ENCODE measurements at places on chromosomes 16 and 17. TPM values are rescaled to one million over a fixed set of nuclear protein-coding genes. Genes with fewer than 3 reads are reported as not detected.

The KRT20 gene
- 0.08 TPM for polyA plus RNA-seq

- DNase-seq, result no peak
Measured at GRCh38 chr16:28549301-28549899, 4.3 kb upstream of the SGF29 start.

The HP gene
- polyA plus RNA-seq, result 9.3 TPM

GRCh38 chr16:19417640-19418039 lies at the start of gene TMC5:
Gene TMC5, plus strand, starts transcription at chr16:19417883. Its CDS starts 22,156 bp downstream, at chr16:19440039.
- no peak for DNase-seq

DNA sequence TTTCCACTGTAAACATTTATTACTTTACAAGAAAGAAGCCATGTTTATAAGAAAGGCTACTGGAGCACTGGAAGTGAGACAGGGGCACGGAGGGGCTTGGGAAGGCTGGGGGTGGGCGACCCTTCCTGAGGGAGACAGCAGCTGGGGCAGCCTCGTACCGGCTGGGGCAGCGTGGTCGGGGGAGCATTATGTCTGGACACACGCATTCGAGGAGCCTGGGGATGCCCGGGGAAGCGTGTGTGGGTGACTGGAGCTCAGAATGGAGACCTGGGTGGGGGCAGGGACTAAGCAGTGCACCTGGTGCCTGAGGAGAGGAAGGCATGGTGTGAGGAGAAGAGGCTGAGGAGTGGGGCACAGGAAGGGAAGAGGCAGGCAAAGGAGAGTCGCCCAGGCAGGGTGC lies 64.5 kb downstream of the SRCIN1 start:
- no peak for DNase-seq

GRCh38 chr17:49760932-49761558 lies 2.9 kb downstream of the FAM117A start:
- no peak for DNase-seq

- no peak for DNase-seq
Measured at GRCh38 chr16:9112166-9112843, 20.9 kb downstream of the HAPSTR1 start.

DNA sequence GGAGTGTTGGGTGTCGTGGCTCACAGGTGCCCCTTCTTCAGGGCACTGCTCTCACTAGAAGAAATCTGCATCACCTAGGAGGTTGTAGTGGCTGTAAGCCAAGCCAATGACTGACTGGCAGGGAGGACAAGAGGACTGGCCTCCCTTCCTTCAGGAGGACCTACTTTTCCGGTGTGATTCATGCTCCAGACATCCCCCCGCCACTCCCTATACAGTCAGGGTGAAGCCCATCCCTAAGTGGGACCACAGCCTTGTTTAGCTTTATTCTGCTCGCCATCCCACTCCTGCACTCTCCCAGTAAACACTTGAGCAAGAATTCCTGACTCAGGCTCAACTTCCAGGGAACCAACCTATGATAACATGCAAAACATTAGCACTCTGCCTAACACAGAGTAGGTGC lies 67.0 kb downstream of the PLCG2 start:
- no peak for DNase-seq

GRCh38 chr16:11609474-11610120 lies 22.9 kb upstream of the LITAF start:
- no peak for DNase-seq

DNA sequence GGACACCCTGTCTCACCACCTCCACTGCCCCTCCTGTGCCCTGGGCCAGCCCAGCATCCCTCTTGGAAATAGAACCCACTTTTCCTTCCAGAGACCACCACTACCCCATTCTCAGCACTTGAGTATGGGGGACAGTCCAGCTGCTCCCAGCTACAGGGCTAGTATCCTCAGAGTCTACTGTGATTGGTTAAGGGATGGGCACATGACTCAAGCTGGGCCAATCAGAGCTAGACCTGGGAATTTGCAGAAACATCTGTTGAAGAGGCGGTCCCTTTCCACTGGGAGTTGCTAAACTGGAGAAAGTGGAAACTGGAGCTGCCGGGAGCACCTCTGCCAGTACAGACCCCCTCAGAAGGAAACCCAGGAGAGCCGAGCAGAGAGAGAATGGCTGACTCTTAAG lies 156.6 kb downstream of the GSG1L start:
- no peak for DNase-seq

The CCL2 gene
- 8.0 TPM for polyA plus RNA-seq

DNA sequence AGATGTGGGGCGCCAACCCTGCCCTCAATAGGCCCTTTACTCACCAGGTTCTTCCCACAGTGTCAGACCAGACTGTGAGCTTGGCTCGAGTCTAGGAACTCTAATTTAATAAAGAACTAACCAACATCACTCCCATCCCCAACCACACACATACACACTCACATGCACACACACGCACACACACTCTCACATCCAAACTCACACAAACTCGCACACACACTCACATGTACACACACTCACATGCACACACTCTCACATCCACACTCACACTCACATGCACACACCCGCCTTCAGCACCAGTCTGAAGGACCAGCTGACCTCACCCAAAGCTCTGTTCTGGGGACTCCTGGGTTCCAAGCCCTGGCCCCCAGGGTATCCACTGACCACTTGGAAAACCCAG lies 63.8 kb downstream of the COG7 start:
- DNase-seq, result no peak

GRCh38 chr16:969508-970385 lies 1.0 kb downstream of the LMF1 start:
- peak; percentile 48 for DNase-seq

DNA sequence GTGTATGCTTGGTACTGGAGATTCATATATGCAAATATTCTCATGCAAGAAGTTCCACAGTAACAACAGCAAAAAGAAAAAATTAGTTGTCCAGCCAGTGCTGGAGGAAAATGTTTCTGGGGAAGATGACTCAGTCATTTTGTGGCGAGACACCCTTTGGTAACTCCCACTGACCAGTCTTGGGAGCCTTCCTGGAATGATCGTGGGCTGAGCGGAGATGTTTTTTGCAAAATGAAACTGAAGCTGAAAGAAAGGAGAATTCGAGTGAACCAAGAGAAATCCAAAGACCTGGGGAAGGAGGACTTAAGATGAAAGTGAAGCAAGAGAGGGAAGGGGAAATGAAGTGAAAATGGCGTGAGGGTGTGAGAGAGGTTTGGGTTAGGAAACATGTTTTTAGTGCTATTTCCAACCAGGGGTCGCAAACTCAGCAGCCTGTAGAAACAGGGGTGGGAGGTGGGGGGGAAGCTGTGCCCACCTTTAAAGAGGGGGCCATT lies 5.2 kb downstream of the ITPRIPL2 start:
- DNase-seq, result no peak

DNA sequence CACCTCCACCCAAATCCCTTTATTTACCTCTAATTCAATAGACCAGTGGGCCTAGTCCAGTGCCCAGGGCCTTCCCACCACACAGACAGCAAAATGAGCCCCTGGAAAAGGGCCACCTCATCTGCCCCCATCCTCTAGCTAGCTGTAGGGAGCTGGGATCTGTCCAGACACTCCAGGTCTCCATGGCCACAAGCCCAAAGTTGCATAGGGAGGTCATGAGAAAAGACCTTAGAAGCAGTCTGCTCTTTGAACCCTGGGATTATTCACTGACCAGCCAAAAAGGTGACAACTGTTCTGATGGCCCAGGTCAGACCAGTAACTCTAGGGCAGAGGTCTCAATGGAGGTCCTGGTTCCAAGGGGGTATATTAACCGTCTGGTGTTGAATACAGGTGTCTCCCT lies 2.0 kb downstream of the CUEDC1 start:
- DNase-seq, result no peak

DNA sequence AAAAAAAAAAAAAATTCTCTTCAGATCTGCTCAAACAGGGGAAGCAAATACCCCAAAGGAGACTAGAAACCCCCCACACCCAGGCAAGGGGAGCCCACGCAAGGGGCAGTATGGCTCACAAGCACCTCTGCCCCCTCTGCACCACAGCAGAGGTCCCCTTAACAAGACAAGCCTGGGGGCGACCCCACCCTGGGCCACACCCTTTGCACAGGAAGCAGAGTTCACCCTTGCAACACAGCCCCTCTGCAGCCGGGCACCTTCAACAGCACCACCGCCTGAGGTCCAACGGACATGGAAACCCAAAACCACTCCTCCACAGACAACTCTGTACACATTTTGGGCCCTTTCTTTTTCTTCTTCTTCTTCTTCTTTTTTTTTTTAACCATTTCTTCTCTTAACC lies 12.8 kb downstream of the AXIN1 start:
- DNase-seq, result no peak

- DNase-seq, result peak; percentile 39
Measured at GRCh38 chr17:82913304-82914043, 73.7 kb upstream of the ZNF750 start.

The SPSB3 gene
- polyA plus RNA-seq, result 108 TPM

GRCh38 chr17:49292901-49293300 lies 62.3 kb upstream of the PHOSPHO1 start:
- DNase-seq, result no peak

The ITGAD gene
- 0.05 TPM for polyA plus RNA-seq

The P2RX1 gene
- 0.06 TPM for polyA plus RNA-seq

DNA sequence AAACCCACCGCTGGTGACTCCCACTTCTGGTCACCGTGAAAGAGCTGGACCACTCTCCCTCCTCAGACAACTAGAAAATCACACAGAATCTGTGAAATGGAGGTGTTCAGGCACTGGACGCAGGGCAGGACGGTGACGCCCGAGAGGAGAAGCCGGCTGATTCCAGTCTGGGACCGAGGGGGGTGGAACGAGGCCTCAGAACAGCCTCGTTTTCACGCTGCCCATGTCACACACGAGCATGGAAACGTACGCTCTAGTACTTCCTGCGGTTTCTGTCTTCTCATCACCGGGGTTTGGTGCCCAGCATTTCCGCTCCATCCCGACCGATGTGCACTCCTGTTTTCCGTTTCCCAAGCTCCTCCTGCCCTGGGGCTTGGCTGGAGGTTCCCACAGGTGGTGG lies 101.8 kb upstream of the METRNL start:
- no peak for DNase-seq

- peak; percentile 27 for DNase-seq
Measured at GRCh38 chr16:67942200-67942509, 1.8 kb downstream of the LCAT start.

DNA sequence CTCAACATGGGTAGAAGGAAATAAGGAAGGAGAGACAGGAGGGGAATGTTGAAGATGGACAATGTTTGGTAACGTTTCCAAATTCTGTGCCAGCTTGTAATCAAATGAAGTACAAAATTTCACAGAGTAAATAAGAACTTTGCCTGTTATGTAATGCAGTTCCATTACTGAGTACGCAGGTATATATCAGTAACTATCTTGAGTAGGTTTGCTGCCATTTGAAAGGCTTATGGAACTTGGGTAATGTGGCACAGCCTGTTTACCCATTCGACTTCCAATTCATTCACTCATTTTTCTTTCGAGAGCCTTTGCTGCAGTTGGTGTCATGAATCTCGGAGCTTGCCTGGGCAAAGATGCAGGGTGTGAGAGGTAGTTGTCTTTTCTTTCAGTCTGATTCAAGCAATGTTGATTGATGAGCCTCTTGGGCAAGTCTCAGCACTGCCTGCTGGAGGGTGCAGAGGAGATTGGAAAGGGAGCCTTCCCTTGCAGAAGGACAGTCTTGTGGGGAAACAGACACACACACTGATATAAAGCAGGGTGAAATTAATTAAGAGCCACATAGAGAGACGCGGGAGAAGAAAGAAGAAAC lies 53.4 kb downstream of the ZNF18 start:
- DNase-seq, result no peak

The TOP2A gene
- polyA plus RNA-seq, result 0.14 TPM

GRCh38 chr16:14302031-14302398 lies 230.9 kb downstream of the MRTFB start:
- peak; percentile 85 for DNase-seq

GRCh38 chr16:80285104-80285503 lies 255.7 kb upstream of the DYNLRB2 start:
- no peak for DNase-seq

DNA sequence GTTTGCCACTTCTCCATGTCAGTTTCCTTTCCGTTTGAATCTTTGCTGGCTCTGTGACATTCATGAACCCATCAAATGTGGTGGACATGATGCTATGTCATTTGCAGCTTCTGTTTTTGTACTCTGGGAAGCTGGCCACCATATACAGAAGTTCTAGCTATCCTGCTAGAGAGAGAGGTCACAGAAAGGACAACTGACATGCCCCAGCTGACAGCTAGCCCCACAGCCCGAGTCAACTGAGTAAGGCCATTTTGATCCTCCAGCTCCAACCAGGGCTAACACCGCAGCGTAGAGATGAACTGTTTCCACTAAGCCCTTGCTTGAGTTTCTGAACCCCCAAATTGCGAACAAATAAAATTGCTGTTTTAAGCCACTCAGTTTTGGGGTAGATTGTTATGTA lies 33.8 kb downstream of the CCDC42 start:
- no peak for DNase-seq

- no peak for DNase-seq
Measured at GRCh38 chr17:5775098-5775497, 190.8 kb upstream of the NLRP1 start.

The TBX21 gene
- 0.04 TPM for polyA plus RNA-seq

The KRTAP4-5 gene
- polyA plus RNA-seq, result not detected

The COTL1 gene
- 44.5 TPM for polyA plus RNA-seq

The ZSCAN10 gene
- 0.07 TPM for polyA plus RNA-seq

The CDH1 gene
- polyA plus RNA-seq, result 0.04 TPM

Measured in psoas muscle (tissue), 8 donors.